Osteoblast (primary cell): ENCODE measurements at places on chromosomes 11 and 22. TPM values are rescaled to one million over a fixed set of nuclear protein-coding genes. Genes with fewer than 3 reads are reported as not detected.

GRCh38 chr11:27187848-27188621, 147.4 kb downstream of the BBOX1 start:
- DNase-seq: no peak

GRCh38 chr11:104118105-104118744, 45.7 kb downstream of the PDGFD start:
- DNase-seq: no peak

DNA sequence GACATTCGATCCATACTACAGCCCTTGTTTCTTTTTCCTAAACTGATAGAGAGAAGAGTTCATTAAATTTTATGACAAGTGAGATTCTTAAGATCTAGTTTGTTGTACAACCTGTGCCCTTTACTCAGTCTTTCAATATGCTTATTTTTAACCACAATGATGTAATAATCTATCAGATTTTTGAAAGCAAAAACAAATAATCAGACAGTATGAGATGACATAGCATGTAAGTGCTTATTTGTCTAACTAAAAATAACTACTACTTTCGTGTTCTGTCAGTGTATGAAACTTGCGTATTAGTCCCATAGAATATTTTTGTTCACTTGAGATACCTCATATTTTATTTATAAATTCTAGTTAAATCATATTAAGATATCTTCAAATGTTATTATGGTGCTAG, 33.2 kb downstream of the RAB39A start:
- DNase-seq: no peak

- DNase-seq: no peak
Measured at GRCh38 chr11:74010306-74011300, 1.7 kb upstream of the UCP3 start.

GRCh38 chr22:45969414-45969799, 7.6 kb downstream of the WNT7B start:
- DNase-seq: no peak

Gene RCN1
- total RNA-seq: 343 and 405 TPM in 2 replicates

Gene SYT7
- 3.6 and 6.8 TPM in 2 replicates for total RNA-seq
